ENCODE measurements at places on chromosomes 4 and X. TPM values are rescaled to one million over a fixed set of nuclear protein-coding genes. Genes with fewer than 3 reads are reported as not detected.

ATP2B3 gene
- total RNA-seq = not detected

CSAG3 gene
- not detected for total RNA-seq

PAGE4 gene
- total RNA-seq = not detected

NMU gene
- total RNA-seq = not detected

IL1RAPL1 gene
- not detected for total RNA-seq

TMEM255A gene
- not detected for total RNA-seq

HTRA3 gene
- total RNA-seq = 0.17 TPM

CETN2 gene
- total RNA-seq = 35.7 TPM

XG gene
- total RNA-seq = 2.2 TPM

ATOH1 gene
- total RNA-seq = not detected

HSD17B13 gene
- not detected for total RNA-seq

POU4F2 gene
- not detected for total RNA-seq

USP17L25 gene
- total RNA-seq = not detected

CYP2U1 gene
- 30.7 TPM for total RNA-seq

All from mammary epithelial cell (primary cell).